Activated CD4-positive, alpha-beta T cell treated with anti-CD3 and anti-CD28 coated beads for 4 hours (primary cell): ENCODE measurements at places on chromosomes 16 and 17.

DNA sequence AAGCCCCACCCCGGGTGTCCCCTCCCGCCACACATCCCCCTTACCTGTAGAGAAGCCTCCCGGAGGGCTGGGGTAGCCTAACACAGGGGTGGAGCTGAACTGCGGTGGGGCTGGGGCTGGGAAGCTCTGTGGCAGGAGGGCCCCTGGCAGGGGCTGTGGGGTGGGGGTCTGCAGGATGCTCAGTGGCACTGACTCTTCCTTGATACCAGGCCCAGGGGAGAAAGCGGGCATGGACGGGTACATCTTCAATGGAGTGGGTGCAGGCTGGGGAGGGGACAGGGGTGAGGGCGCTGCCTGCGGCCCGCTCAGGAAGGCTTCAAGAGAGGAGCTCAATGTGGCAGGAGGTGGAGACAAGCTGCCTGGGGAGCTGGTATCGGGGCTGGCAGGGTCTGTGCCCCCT is 16.7 kb downstream of the SREBF1 start:
- no peak for DNase-seq

DNA sequence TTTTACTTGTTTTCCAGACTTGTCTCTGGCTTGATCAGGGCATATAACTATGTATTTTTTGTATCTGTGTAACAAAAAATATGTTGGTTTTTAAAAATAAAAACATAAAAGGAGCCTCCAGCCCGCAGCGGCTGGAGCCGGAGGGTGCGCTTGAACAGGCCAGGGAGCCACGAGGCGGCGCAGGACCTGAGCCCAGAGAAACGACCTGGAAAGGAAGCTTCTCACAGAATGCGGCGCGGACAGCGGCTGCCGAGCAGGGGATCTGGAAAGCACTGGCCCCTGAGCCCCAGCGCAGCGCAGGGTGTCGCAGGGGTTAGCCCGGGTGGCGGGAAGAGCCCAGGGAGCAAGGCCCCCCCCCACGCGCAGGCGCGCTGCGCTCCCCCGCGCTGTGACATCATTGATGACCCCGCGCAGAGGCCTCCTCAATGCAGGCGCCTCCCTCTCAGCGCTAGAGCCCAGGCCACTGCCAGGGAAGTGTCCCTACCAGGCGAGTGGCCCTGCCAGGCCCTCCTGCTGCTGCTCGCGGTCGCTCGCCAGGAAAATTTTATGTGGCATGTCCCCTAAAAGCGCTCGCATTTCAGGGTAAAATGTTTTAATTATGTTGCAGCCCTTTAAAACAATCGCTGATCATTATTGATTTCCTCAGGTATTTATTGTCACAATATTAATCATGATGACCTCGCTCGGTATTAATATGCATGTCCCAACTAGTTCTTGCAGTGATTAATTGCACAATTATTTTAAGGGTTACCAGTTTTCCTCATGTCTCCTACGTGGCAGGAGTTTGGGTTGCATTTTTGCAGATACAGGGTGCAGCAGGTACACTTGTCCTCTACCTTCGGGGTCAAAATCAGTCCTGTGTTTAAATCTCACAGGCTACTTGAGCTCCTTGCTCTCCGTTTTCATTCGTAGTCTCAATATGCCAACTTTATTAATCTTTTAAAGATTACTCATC is 134.2 kb downstream of the USP22 start:
- peak; percentile 73 for DNase-seq

DNA sequence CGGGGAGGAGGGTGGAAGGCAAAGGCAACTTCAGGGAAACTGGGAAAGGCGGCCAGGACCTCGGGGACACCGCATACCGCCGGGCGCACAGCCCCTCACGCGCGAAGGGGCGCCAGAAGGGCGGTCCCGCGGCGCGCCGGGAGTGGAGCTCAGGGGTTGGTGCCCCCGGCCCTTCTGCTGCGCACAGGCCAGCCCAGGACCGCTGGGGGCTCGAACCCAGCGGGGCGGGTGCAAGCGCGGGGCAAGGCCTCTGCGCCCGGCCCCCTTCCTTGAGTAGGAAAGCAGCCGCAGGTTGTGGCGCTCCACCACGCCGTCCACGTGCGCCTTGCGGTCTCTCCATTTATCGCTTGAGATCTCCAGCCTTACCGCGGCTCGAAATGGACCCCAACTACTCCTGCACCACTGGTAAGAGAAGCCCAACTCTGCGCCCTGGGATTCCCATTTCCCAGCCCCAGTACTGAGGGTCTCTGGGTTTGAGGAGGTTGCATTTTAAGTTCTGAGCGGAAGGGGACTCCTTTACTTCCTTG is 3.0 kb upstream of the MT1A start:
- DNase-seq: no peak

GRCh38 chr17:48064638-48065037 is 16.5 kb downstream of the NFE2L1 start:
- no peak for DNase-seq

GRCh38 chr17:76469076-76469990 is 1.9 kb downstream of the AANAT start:
- DNase-seq: no peak

- DNase-seq: no peak
Measured at GRCh38 chr17:67438667-67439066, 61.6 kb downstream of the PITPNC1 start.

GRCh38 chr17:5785867-5786509 is 201.7 kb upstream of the NLRP1 start:
- DNase-seq: no peak

DNA sequence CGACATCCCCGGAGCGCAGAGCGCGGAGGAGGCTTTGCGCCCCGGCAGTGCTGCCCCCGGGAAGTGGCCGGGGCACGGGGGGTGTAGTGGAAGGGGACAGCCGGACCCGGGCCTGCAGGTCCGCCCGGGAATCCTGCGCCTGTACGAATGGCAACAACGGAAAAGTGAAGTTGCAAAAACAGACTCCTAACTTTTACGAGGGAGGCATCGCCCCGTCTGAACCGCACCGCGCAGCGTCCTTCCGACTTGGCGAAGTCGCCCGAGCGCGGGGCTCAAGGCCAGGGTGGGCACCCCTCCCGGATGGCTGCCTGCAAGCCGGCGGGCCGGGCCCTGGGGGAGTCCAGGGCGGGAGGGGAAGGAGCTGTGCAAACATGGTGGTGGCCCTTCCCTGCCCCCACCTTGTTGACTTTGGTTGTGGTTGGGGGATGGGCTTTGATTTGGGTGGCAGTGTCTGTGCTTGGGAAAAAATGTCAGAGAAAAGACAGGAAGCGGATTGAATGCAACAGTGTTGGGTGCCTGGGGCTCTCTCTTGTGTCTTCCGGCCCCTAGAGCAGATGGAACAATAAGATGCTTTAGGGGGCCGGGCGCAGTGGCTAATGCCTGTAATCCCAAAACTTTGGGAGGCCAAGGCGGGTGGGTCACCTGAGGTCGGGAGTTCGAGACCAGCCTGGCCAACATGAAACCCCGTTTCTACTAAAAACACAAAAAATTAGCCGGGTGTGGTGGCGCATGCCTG is 675 bp downstream of the RNF213 start:
- DNase-seq: peak; percentile 67

DNA sequence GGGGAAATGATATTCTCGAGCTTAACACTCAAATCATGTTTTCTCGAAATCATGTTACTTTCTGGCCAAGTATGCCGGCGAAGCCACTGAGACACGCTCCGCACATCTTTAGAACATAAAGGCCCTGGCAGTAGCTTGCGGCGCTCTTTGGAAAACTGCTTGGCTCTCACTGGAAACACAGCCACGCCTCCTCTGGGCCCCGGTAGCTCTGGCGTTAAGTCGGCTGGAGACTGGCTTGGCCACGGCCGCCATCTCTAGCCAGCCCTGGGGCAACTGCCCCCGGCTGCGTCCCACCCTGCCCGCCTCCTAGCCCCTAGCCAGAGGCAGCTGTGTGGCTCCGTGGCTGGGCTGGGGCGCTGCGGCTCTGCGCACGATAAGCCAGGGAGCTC is 9.2 kb upstream of the BAIAP2 start:
- no peak for DNase-seq

- DNase-seq: no peak
Measured at GRCh38 chr17:55366020-55366481, 55.6 kb downstream of the MMD start.

DNA sequence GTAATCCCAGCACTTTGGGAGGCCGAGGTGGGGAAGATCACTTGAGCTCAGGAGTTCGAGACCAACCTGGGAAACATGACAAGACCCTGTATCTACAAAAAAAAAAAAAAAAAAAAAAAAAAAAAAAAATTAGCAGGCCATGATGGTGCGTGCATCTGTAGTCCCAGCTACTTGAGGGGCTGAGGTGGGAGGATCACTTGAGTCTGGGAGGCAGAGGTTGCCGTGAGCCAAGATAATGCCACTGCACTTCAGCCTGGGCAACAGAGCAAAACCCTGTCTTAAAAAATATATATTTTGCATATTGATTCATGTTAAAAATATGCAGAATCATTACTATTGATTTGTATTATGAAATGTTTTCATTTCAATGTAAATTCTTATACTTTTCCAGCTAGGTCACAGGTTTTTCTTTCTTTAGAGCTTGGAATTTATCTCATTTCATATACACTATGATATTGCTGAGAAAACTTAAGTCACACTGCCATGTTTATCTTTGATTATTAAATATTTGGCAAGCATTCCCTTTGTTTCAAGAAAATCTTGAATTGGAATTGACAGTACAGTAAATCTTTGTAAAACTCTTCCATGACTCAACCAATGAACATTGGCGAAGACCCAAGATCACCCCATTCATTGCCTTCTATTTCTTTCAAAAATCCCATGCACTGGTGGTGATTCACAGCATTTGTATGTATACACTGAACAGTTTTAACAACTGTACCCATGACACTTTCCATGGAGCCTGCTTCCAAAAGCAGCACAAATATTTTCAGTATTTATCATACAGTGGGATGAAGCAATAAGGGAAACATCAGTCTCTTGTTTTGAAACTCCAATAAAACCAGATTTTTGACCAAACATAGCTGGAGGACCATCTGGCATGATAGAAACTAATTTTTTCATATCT is 83.5 kb upstream of the TNRC6A start:
- DNase-seq: no peak

DNA sequence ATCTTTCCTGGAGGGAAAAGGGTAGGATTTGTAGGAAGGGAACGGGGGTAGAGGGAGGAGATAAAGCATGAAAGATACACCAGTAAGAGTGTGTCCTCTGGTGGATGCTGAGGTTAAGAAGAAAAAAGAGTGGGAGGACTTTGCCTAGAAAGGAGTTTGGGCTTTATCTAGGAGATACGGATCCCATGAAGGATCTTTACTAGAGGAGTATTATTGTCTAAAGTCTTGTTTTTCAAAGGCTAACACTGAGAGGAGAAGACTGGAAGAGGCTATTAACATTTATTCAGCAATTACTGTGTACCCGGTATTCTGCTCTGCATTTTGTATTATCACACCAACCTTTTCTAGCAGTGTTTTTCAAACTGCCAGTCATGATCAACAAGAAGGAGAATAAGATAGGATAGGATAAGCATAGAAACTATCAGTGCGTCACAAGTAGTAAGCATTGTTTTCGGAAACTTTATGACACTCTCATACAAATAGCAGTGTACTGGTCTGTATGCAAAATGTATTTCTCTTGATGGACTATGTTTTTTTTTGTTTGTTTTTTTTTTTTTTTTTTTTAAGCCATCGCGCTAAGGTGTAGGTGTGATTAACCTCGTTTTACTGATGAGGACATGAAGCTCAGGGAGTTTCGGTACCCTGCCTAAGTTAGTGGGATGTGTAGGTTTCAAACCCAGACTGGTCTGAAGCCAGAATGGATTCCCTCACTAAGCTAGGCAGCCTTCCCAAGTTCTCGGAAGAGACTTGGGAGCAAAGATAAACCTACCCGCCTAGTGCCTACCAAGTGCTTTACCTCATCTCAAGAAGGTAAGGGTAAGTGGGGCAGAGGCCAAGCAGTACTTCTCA is 1.3 kb upstream of the SP2 start:
- no peak for DNase-seq

DNA sequence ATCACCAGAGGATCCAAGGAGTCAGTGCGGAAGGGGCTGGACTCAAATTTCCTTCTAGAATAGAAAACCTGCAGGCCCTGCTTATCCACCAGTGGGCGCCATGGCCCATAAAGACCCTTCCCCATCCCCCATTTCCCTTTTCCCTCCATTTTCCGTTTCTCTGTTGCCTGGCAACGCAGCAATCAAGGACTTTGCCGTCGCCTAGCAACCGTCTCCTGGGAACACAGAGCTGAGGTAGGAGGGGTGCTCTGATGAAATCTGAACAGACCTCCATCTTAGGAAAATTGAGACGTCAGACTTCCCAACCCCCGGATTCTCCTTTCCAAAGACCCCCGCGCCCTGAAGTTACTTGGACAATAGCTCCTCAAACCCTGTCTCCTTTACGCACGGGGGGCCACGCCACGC is 5.7 kb downstream of the DLG4 start:
- no peak for DNase-seq

DNA sequence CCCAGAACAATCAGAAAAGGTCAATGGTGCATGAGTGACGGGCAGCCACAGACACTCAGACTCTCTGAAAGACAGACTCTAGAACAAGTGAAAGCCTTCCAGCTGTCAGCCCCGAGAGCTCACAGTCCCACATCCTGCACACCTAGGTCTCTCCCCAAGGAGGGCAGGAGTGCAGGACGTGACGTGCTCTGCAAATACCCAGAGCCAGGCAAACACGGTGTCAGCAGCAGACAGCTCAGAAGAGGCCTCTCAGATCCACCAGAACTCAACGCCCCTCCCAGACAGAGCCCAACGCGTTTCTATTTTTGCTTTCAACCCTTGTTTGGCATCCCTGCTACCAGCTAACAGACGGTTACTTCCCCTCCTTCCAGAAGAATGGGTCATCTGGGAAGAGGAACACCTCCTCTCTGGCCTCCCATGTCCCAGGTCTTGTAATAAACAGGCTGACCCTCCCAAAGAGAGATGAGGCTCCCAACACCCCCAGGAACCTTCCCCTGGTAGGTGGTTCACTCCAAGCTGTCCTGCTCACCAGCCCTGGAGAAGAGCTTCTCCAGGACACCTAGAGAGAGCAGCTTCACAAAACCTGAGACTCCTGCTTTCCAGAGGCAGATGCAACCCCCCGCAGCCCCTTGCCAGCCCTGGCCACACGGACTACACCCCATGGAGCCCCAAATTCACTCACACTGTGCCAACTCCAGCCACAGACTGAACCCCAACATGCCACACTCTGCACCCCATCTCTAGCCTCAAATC is 7.6 kb downstream of the PITPNM3 start:
- DNase-seq: no peak

GRCh38 chr16:324201-324450 is 28.4 kb downstream of the AXIN1 start:
- no peak for DNase-seq

- no peak for DNase-seq
Measured at GRCh38 chr16:85162478-85163277, 50.4 kb upstream of the CIBAR2 start.
